ENCODE measurements at places on chromosomes 1 and 21. TPM values are rescaled to one million over a fixed set of nuclear protein-coding genes. Genes with fewer than 3 reads are reported as not detected.

The DNASE2B gene
- not detected for polyA plus RNA-seq

The TSTD1 gene
- 134 TPM for polyA plus RNA-seq

The S100A7A gene
- polyA plus RNA-seq = not detected

The NKAIN1 gene
- 21.1 TPM for polyA plus RNA-seq

DNA sequence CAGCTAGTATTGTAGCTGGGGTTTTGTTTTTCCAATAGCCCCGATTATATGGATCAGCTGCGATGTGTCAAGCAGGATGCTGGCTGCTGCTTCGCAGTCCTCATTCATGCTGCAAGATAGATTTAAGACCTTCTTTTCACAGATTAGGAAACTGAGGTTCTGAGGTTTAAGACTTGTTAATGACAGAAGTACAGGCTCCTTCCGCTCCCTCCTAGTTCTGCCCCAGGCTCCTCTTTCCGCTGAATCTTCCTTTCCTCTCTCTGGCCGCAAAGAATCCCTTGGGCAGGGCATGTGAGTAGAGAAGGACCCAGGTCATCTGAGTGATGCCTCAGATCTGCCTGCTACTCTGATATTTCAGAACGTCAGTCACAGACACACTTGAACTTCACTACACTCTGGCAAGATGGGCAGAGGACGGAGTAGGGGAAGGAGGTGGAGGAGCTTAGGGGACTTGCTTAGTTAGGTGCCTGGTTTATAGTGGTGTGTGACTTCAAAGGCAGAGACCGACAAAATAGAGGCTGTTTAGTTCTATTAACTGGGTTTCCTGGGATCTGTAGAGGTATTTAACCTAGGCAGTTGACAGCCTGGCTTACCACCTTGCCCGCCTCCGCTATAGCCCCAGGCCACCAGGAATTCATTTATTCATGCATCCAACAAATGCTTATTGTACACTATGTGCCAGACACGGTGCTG is 4.2 kb downstream of the IGSF21 start:
- DNase-seq = no peak

DNA sequence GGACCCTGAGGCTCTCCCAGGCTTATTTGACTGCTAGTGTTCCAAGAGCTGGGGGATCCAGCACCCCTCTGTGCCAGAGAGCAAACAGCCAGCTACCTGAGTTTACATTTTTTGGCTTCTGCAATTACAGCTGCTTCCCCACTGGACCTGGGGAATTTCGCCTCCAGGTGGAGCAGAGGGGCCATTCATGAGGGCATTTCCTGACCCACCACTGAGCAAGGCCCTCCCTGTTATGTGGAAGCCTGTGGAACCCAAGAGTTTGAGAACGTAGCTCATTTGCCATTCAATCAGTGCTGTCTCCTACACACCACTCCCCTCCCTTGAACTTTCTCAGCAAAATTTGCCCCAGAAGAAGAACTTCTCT is 42.7 kb upstream of the TMEM51 start:
- DNase-seq = no peak

DNA sequence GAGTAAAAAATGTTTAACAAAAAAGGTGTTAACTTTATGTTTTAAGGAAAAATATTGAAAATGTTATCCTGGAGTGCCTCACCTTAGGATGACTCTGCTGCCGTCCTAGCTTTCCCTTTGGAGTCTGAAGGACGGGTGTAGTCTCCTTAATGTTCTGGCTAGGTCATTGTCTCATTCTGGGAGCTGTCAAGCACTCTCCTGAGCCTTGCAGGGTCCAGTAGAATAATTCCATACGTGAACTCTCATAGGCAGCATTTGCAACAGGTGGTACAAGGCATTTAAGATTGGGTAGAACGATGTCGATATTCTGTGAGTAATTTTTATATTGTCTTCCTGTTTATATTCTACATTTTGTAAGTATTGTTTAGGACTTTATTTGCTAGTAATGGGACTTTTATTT is 283.6 kb upstream of the C1orf105 start:
- no peak for DNase-seq

GRCh38 chr1:74005533-74005932 is 192.4 kb downstream of the LRRIQ3 start:
- DNase-seq = no peak

- no peak for DNase-seq
These were observed 10.5 kb downstream of the EVI5 start for GRCh38 chr1:92774407-92774806.

DNA sequence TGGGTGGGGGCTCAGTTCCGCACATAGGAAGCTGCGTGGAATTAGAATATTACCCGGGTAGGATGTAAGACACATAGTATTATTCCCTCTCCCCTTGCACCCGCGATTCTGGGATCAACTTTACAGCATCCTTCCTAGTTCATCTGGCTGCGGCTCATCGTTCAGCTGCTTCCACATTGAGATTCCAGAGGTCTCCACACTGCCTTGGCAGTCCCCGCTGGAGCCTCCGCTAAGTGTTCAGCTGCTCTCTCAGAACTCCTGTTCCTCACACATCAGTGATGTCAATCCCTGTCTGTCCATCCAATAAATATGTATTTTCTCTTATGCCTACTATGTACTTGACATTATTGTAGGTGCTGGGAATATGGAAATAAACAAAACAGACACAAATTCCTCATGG is 135.6 kb upstream of the SYT6 start:
- DNase-seq = no peak

GRCh38 chr1:227828786-227829185 is 13.3 kb downstream of the PRSS38 start:
- no peak for DNase-seq
